HAP-1 (cell line): ENCODE measurements at places on chromosomes 3 and 15.

DNA sequence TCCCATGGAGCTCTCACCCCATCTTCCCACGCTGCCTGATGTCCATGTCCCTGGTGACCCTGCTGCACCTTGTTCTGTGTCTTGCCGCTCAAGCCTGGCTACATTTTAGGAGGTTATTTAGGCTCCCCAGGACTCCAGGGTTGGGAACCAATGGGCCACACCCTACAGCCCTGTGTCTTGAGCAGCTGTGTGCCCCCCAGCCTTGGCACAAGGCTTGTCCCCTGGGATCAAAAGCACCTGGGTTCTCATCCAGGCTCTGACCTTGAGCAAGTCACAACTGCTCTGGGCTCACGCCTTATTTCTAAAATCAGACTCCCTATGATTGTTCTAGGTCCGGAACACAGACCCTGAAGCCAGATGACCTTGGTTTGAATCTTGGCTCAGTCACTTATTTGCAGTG is 14.1 kb downstream of the SPSB4 start:
- DNase-seq = no peak

DNA sequence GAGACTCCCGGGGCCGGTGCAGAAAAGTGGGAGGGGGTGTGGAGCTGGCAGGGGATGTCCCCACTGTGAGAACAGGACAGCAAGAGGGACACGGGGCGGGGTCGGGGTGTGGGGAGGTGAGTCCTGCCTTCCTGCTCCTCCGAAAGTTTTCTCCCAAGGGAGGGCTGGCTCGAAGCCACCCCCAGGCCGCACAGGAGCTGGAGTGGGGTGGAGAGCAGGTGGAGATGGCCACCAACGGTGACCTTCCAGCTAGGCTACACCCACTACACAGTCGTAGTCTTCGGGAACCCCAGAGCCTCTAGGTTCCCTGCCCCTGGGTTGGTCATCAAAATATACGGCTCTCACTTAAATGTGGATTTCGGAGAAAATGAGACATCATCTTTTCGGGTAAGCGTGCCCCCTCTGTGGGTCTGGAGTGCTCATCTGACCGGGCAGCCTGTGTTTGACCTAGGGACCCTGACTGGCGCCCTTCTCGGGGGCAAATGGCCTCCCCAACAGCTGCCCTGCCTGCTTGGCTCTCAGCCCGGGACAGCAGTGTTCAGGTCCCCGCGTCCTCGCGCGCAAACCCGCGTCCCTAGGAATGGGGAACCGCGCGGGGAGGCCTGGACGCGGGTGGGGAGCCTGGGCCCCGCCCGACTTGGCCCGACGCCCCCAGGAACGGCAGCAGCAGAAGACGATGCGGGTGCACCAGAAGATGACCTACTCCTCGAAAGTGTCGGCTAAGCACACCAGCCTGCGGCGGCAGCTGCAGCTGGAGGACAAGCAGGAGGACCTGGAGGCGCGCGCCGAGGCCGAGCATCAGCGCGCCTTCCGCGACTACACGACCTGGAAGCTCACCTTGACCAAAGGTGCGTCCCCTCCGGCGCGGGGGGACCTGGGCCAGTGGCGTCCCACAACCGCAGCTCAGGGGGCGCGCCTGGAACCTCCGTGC is 21.2 kb downstream of the CFAP100 start:
- no peak for DNase-seq

DNA sequence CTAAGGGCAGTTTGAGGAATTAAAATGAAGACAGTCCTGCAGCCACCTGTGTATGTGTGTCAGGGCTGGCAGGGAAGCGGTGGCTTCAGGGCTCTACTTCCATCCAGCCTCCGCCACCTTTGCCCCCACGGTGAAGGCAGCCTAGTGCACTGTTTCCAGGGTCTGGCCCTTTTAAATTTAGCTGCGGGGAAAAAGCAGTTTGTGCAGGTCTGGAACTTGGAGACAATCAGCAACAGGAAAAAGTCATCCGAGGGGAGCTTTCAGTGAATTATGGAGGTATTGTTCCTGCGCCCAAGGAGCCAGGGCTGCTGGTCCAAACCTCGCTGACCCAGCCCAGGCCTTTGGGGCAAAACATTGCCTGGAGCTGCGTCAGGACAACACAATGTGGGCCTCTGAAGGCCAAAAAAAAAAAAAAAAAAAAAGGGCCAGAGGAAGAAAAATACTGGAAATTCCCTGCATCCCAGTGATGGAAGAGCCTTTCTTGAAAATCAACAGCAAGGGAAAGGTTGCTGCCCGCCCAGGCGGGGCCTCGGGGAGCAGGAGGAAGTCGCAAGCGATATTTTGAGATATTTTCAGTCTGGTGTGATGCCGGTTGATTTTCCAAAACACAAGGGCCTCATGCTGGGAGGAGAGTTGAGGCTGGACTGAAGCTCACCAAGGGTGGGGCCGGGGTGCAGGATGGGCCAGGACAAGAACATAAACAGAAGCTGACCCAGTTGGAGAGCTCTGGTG is 25.5 kb upstream of the FGD5 start:
- DNase-seq = no peak

DNA sequence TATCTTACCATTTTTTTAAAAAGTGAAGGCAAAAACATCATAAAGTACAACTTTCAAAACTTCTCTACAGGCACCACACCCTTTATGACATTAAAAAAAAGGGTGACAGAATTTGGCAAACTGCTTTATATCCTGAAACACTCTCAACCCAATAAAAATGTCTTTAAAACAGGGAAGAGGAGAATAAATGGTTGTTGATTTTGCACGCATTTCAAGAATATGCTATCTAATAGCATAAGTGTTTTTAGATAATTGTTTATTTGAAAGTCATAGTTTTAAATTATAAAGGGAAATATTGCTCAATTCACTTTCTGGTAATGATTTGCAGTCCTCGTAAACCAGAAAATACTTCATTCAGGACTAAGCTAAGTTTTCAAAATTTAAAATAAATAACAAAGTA is 1.7 kb upstream of the PCOLCE2 start:
- no peak for DNase-seq

GRCh38 chr3:170037463-170038433 is at the start of gene GPR160:
Gene GPR160 (plus strand): TSS chr3:170037995. CDS start chr3:170083973, 45,978 bp downstream.
- DNase-seq = peak; percentile 91

- DNase-seq = no peak
Observed at GRCh38 chr3:29906906-29907305, 626.0 kb downstream of the RBMS3 start.

- DNase-seq = no peak
Observed at GRCh38 chr3:57275393-57275792, 17.1 kb downstream of the ASB14 start.

- DNase-seq = no peak
Observed at GRCh38 chr3:145903472-145904013, 257.4 kb downstream of the PLOD2 start.

DNA sequence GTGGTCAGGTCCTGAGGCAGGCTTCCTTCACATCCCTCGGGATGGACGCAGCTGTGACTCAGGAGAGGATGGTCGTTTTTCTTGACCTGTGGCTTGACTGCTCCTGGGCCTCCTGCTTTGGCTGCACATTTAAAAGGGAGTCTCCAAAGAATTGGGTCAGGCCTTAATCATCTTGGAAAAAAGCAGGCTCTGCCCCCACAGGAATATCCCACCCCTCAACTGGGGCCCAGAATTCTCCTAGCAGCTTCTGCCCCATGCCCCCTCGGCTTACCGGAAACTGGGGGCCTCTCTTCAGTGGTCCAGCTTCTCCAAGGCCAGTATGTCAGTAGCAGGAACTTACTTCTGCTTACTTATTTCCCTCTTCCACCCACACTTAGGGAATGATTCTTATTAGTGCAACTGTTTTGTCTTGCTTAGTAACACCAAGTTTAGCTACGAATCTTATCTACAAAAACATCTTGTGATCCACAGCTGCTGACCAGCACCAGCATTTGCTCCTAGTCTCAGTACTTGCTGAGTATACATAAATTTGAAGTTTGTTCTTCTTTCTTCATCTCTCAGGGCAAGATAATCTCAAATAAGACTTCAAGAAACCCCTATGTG is 35.7 kb downstream of the ATG7 start:
- DNase-seq = no peak

- DNase-seq = no peak
Observed at GRCh38 chr3:189836795-189837194, 205.6 kb downstream of the TP63 start.

GRCh38 chr3:85697156-85697555 is 738.4 kb downstream of the CADM2 start:
- no peak for DNase-seq

- no peak for DNase-seq
Observed at GRCh38 chr3:33956206-33956605, 157.8 kb downstream of the PDCD6IP start.

DNA sequence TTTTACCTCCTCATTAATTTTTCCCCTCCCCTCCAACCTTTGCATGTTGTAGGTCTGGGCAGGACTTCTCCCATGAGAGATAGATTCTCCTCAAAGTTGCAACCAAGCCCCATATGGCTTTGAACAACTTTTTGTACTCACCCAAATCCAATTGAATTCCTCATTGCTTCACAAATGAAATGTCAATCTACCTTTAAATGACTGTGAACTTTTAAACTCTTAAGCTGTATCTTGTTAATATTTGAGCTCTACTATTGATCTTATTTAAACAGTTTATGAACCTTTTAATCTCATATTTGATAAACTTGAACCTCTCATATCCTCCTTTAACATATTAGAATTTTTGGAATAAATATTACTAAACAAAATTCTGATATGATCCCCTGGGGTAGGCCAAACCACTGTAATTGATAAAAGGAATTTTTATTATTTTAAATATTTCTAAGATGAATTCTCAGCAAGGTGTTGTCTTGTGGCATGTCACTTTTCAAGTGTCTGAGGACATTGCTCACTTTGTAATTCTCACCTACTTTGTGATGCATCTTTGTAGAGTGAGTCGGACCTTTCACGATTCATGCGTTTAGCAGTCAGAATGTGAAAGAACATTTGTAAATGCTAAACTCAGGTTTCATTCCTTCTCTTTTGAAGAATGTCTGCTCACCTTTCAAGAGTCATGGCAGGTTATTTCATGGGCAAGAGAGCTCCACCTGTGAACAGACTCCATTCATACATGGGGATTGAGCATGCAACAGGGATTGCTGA is 23.4 kb upstream of the GREM1 start:
- no peak for DNase-seq

DNA sequence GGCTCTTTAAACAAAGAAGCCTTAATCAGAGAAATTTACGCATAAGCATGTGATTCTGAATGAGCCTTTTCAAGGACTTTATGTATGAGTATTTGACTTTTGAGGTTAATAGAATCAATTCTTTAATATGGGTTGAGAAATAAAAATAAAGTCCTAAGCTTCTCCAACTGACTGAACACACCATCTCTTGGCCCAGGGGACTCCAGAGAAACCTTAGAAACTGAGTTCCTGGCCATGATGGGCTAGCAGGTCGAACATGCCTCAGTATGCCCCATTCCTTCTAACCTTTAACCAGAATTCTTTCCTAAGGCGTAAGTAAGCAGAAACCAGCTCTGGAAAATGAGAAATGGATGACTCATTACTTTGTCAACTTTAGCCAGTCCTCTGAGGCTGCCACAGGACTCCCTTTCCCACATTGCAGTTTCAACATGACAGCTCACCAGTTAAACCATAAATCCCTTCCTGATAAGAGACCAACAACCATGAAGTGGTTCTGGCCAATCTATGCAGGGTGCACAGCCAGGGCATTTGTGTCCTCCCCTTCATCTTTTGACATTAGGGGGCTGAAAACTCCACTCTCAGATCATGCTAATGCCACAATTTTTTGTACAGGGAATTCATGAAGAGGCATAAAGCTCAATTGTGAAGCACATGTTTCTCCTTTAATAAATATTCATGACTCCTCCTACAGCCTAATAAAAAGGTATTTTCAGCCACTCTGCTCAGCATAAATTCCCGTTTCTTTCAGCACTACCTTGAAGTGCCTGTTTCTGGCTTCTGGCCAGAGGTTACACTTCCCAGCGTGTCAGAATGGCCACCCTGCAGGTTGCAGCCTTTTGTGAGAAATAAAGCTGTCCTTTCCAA is 33.3 kb downstream of the TM4SF18 start:
- peak; percentile 35 for DNase-seq

GRCh38 chr15:84781495-84781894 is 33.1 kb downstream of the ZNF592 start:
- DNase-seq = no peak

DNA sequence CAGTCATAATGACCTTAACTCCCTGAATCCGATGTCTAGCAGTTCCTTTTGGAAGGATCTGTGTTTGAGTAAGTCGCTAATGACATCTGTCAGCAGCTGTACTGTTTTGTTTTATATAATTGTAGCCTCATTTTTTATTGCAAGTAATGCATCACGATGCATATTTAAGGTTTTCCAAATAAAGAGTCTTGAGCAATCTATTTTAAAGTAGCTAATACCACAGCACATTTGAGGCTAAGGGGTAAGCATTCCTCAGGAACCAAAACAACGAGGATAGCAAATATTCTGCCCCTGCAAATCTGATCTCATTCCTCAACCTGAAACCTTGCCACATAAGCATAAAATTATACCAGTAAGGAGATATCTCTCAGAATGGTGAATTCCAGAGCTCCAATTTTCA is 98.7 kb downstream of the TBC1D5 start:
- no peak for DNase-seq

GRCh38 chr15:38864122-38864521 is 299.5 kb upstream of the RASGRP1 start:
- no peak for DNase-seq

DNA sequence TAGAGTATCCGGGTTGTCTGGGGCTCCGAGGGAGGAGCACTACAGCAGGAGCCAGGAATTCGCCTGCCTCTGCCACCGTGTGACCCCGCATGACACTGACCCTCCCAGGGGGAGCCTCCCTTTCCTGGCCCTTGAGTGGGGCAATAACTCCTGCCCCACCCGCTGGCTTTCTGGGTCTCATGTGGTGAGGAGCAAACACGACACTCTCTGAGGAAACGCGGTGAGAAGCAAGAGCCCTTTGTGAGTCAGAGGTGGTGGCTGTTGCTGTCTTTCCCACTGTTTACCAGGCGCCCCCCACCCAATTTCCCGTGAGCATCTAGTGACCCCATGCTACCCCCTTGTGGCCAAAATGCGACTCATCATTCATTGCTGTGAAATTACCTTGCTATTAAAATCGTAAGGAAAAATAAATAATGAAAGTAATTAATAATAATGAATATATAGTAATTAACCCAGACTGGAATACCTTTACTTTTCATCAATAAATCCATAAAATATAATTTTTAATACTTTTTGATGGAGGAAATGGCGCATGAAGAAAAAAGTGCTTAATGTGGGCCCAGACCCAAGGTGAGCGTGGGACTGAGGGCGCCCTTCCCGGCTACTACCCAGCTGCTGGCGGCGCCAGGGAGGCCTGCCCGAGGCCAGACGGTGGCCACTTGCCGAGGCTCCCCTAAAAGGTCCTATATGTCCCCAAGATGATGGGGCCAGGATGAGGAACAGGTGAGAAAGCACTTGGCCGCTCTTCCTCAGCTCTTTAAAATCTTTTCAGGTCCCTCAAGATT is 29.3 kb downstream of the CCNL1 start:
- peak; percentile 27 for DNase-seq

GRCh38 chr3:83011481-83011880 is 1250.0 kb upstream of the GBE1 start:
- no peak for DNase-seq

GRCh38 chr3:170367797-170368196 is 10.3 kb downstream of the SKIL start:
- no peak for DNase-seq
